OCI-LY7 (cell line): ENCODE measurements at places on chromosomes 6 and 20. TPM values are rescaled to one million over a fixed set of nuclear protein-coding genes. Genes with fewer than 3 reads are reported as not detected.

LY86 gene
- total RNA-seq, result 45.8 and 62.8 TPM in 2 replicates

ID4 gene
- 1.6 and 2.5 TPM in 2 replicates for total RNA-seq

SLPI gene
- total RNA-seq, result not detected in 2 replicates

HMGCLL1 gene
- not detected in 2 replicates for total RNA-seq

EFCAB8 gene
- not detected in 2 replicates for total RNA-seq

RIPOR3 gene
- 0.35 and 0.53 TPM in 2 replicates for total RNA-seq

CFAP206 gene
- 0.32 TPM in 1 of 2 replicates, not detected in the other for total RNA-seq

ANGPT4 gene
- total RNA-seq, result not detected in 2 replicates

BNIP5 gene
- total RNA-seq, result not detected in 2 replicates

PNLDC1 gene
- total RNA-seq, result not detected in 2 replicates

IMPG1 gene
- total RNA-seq, result not detected in 2 replicates
